Hepatocyte (in vitro differentiated cells): ENCODE measurements at places on chromosomes 12 and 14. TPM values are rescaled to one million over a fixed set of nuclear protein-coding genes. Genes with fewer than 3 reads are reported as not detected.

DNA sequence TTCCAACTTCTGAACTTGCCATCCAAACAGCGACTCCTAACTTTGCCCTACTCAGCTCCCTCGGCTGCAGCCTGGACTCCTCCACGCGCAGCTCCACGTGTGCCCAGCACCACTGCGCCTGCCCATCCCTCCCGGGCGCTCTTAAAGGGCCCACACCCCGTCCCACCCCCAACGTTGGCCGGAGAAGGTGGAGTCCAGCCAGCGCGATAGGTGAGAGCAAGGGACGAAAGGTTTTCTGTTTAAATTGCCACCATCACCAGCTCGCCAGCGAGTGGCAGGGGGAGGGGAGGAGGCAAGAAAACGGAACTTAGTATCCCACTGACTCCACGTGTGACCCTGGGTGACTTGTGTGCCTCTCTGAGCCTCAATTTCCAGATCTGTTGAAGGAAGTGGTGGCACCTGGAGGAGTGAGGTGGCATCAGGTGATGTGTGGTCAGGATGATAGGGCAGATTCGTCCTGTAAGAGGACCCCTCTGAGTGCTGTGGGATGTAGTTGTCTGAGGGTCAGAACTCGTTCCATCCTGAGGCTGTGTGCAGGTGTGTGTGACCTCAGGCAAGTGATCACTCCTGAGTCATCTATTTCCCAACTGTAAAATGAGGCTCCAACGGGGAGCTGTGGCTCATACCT lies 59.7 kb downstream of the TRPV4 start:
- DNase-seq = no peak

DNA sequence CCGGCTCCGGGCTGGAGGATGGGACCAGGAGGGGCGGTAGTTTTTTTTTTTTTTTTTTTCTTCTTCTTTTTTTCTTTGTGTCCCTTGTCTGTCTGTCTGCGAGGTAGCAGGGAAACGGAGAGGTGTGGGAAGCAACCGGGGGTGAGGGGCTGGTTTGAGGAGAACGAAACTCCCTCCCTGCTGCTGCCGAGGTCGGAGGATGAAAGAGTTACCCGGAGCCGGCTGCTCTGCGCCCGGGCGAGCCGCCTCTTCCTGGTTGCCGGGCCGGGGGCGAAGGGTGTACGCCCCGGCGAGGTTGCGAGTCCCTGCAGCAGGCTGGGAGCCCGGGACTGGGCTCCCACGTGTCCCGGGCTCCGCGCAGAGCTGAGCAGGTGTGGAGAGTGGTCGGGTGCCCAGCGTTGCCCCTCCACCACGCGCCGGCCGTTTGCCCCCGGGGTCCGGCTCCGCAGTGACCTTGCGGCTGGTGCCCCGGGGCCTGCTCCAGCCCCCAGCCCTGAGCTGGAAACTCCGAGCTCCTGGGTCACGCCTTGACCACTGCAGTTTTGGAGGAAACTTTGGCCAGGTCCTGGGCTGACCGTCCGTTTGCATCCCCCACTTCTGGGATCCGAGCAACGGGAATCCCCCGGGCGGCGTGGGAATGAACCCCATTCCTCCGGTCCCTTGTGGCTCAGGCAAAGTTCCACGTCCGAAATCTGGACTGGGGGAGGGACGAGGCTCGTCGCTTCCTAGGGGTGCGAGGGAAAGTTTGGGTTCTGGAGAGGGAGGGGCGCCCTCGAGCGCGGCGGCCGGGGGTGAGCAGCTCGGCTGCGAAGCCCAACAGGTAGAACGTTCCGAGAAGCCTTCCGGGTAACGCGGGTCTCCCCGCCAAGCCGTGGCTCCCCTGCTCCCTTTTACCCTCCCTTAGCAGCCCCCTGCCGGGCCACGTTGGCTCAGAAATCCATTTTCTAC lies 1.3 kb downstream of the CHST11 start:
- DNase-seq = peak; percentile 48

C3AR1 gene
- 1.2 and 2.1 TPM in 2 replicates for total RNA-seq

- DNase-seq = peak; percentile 59
These were observed 2.5 kb downstream of the FUT8 start for GRCh38 chr14:65414961-65415589.

FAM90A1 gene
- not detected in 2 replicates for total RNA-seq

DNA sequence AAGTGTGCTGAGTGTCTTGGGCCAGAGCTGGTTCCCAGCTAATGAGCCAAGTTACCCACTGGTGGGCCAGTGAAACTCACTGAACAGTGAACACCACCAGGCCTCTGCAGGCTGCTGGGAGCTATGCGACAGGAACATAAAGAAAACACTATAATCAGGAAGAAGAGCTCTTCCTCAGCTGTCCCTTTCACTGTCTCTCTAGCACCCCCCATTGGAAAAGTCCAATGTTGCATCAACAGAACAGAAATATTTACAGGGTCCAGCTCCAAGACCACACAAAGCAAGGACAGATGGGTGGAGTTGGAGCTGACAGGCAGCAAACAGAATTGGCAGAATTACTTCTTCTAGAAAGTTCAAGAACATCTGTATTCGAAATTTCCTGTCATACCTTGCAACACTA lies 903.6 kb upstream of the TMEM132C start:
- no peak for DNase-seq

CIDEB gene
- total RNA-seq = 43.0 and 56.9 TPM in 2 replicates

- DNase-seq = no peak
These were observed 15.1 kb downstream of the ZDHHC22 start for GRCh38 chr14:77126461-77126990.

GRCh38 chr12:67468549-67469245 lies 179.8 kb upstream of the DYRK2 start:
- no peak for DNase-seq

- peak; percentile 64 for DNase-seq
These were observed 50.9 kb upstream of the VASH1 start for GRCh38 chr14:76710056-76711010.
